ENCODE measurements at places on chromosomes 2 and 18.

DNA sequence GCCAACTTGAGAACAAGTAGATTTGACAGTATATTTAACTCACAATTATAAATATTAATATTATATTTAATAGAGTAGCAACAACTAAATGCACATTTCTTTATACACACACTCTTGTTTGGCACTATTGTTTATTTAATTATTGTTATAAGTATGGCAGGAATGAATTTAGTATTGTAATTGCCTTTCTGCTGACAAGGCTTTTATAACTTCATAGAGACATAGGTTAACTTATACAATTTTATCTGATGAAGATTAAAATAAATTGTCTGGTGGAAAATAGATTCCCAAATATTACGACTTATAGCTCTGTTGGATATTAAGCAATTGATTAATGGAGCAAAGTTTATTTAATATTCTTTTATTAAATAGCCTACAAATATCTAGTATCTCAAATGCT lies 347.9 kb upstream of the CDH19 start:
- DNase-seq: no peak

DNA sequence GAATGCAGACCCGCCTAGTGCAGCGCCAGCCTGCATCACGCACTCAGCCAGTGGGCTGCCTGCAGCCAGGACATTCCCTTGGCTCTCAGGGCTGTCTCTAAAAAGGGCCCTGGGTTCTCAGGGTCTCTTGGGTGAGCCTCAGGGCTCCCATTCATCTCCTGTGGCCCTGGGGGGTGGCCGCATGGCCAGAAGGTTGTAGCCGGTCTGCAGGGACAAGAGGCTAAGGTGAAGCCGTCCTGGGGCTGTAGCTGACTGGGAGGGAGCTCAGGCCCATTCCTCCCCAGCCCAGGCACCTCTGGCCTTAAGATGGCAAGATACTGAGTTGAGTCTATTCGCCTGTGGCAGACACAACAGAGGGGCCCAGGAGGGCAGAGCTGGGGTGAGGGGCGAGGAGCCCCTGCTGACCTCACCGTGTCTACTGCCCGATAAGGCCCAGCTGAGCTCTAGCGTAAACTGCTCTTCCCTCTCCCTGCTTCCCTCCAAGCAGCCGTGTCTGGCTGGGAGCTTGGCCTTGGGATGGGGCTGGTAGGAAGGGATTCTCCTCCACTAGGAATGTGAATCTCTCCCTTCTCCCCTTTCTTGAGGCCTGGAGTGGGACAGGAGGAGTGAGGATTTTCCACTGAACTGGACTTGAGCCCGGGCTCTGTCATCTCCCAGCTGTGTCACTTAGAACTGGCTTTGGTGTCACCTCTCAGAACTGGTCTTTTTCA lies 37.9 kb downstream of the INHBB start:
- no peak for DNase-seq

DNA sequence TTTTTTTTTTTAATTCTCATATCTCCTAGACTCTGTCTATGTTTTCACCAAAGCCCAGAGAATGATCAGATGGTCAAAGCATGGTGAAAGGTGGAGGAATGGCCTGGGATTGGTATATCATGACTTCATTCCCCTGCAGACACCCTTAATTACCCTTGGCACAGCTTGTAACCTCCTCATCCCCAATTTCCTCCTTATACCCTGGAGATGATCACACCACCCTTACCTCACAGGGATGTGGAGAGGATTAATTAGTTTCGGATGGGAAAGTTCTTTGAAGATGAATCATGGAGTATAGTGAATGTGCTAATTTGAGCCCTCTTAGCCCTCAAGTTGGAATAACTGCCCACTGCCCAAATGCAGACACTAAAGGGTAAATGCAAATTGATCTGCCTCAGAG lies 138.0 kb upstream of the LYPD6 start:
- no peak for DNase-seq

- no peak for DNase-seq
Measured at GRCh38 chr2:201697899-201698298, 545 bp downstream of the MPP4 start.

- no peak for DNase-seq
Measured at GRCh38 chr2:100623930-100624329, 61.1 kb downstream of the PDCL3 start.

DNA sequence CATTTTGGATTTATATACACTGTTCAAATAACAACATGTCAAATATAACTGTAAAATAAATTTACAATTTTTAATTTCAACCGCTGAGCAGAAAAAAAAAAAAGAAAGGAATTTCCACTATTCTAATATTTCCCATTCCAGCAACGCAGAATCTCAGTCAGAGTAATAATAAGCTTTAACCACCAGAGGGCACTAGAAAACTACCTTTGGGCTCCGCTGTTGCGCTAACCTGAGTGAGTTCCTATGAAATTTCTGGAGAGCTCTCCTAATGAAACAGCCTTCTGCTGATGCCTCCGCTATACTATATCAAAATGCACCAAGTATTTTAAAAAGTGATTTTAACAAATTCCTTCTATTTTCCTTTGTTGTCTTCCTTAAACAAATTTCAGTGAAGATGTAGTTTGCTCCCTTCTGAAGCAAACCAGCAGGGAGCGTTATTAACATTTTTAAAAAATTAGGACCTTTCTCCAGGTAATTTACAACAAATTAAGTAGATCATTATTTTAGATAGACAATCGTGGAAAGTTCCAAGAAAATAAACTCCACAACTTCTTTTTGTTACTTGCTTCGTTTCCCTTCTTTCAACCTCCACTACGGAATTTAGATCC lies 23.0 kb downstream of the ERMN start:
- DNase-seq: peak; percentile 15

- DNase-seq: no peak
Measured at GRCh38 chr2:144922519-144922918, 402.6 kb upstream of the ZEB2 start.

DNA sequence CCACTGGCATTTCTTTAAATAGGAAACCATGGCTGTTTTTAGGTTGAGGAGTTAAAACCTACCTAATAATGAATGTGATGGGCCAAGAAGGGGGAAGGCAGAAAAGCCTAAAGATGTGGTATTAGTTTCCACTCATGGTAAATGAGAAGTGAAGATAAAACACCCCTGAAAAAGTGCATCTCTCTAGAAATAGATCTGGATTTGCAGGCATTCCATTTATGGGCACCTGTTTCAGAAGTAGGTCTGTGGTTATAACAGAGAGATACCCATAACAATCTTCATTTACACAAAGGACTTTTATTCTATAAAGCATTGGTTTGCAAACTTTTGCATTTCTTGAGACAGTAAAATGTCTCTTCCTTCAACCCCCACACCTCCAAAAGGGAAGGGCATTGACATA lies 62.1 kb downstream of the PRKCE start:
- no peak for DNase-seq

- no peak for DNase-seq
Measured at GRCh38 chr2:162435676-162436075, 91.7 kb downstream of the GCA start.
